ENCODE measurements at places on chromosomes 7 and 10. TPM values are rescaled to one million over a fixed set of nuclear protein-coding genes. Genes with fewer than 3 reads are reported as not detected.

- H3K4me3 ChIP-seq, result no peak overlapping the region
- no peaks in the 10 kb centered on the region for H3K36me3 ChIP-seq
- H3K27ac ChIP-seq, result no peak overlapping the region
- DNase-seq, result no peak
- H3K4me1 ChIP-seq, result no peaks in the 10 kb centered on the region
- H3K27me3 ChIP-seq, result no peaks in the 10 kb centered on the region
These were observed 286.0 kb downstream of the RNLS start for GRCh38 chr10:88297103-88297502.

Gene ASB10
- total RNA-seq, result not detected

- no peaks in the 10 kb centered on the region for H3K27me3 ChIP-seq
- H3K4me1 ChIP-seq, result no peaks in the 10 kb centered on the region
- H3K27ac ChIP-seq, result no peak overlapping the region
- H3K4me3 ChIP-seq, result no peak overlapping the region
- no peak for DNase-seq
These were observed 43.1 kb downstream of the GHRHR start for GRCh38 chr7:31006857-31007256.

GRCh38 chr7:101516851-101517250, 112.2 kb downstream of the MYL10 start:
- no peak overlapping the region for H3K27ac ChIP-seq
- H3K4me3 ChIP-seq, result no peak overlapping the region
- DNase-seq, result no peak
- H3K36me3 ChIP-seq, result no peaks in the 10 kb centered on the region
- peaks cover 12% of the 10 kb centered on the region for H3K27me3 ChIP-seq

GRCh38 chr7:46007990-46008643, 87.0 kb upstream of the IGFBP3 start:
- no peak overlapping the region for H3K4me3 ChIP-seq
- no peak for DNase-seq
- no peaks in the 10 kb centered on the region for H3K27me3 ChIP-seq
- H3K36me3 ChIP-seq, result no peaks in the 10 kb centered on the region

- no peaks in the 10 kb centered on the region for H3K36me3 ChIP-seq
- no peak overlapping the region for H3K27ac ChIP-seq
- H3K27me3 ChIP-seq, result no peaks in the 10 kb centered on the region
These were observed 26.3 kb downstream of the OR9A2 start for GRCh38 chr7:143000648-143001047.

DNA sequence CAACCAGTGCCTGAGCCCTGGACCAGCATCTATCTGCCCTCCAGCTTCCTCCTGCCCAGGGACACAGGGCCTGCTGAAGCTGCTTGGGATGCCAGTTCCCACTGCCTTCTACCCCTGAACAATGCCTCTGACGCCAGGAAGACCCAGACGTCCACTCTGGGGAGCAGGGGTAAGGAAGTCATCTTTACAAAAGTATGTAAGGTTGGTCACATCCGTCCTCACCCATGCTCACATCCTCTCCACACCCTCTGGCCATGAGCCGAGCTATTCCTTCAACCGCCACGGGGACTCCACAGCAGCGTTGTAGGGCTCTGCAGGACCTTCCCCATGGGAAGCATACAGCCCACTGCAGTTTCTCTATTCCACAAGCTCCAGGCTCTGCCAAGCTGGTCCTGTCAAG, 58.5 kb downstream of the CLRN3 start:
- DNase-seq, result no peak
- H3K27ac ChIP-seq, result no peak overlapping the region
- no peaks in the 10 kb centered on the region for H3K4me1 ChIP-seq
- no peaks in the 10 kb centered on the region for H3K27me3 ChIP-seq

DNA sequence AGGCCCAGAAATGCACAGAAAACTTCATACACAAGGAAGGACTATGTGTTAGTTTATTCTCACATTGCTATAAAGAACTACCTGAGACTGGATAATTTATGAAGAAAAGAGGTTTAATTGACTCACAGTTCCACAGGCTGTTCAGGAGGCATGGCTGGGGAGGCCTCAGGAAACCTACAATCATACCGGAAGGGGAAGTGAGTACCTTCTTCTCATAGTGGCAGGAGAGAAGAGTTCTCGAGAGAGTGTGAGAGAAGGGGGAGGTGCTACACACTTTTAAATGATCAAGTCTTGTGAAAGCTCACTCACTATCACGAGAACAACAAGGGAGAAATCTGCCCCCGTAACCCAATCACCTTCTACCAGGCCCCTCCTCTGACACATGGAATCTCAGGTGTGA, 16.8 kb upstream of the RAMP3 start:
- H3K4me1 ChIP-seq, result no peaks in the 10 kb centered on the region
- no peak overlapping the region for H3K4me3 ChIP-seq
- no peaks in the 10 kb centered on the region for H3K27me3 ChIP-seq
- H3K36me3 ChIP-seq, result no peaks in the 10 kb centered on the region
- H3K27ac ChIP-seq, result no peak overlapping the region

Measured in lower lobe of right lung (tissue), 2 donors.